ENCODE measurements at places on chromosomes 11 and 22.

GRCh38 chr11:85809191-85809590 is 1.8 kb downstream of the SYTL2 start:
- DNase-seq, result no peak

- DNase-seq, result no peak
Measured at GRCh38 chr11:6061475-6061874, 30.9 kb upstream of the OR56A1 start.

DNA sequence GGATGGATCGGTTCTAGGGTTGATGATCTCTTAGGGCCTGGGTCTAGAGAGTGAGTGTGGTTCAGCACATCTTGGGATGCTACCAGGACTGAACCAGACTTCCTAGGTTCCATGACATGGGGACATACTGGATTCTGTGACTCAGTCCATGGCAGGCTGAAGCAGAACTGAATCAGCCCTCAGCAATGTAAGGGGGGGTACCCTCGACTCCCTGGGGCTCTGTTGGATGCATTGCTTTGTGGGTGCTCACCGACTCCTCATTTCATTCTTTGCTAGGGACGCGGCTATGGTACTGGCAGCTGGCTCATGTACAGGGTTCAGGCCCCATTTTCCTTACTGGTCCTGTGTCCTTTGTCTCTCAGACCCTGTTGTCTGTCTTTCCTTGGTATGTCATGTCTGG is 733 bp upstream of the GRAMD1B start:
- no peak for DNase-seq

DNA sequence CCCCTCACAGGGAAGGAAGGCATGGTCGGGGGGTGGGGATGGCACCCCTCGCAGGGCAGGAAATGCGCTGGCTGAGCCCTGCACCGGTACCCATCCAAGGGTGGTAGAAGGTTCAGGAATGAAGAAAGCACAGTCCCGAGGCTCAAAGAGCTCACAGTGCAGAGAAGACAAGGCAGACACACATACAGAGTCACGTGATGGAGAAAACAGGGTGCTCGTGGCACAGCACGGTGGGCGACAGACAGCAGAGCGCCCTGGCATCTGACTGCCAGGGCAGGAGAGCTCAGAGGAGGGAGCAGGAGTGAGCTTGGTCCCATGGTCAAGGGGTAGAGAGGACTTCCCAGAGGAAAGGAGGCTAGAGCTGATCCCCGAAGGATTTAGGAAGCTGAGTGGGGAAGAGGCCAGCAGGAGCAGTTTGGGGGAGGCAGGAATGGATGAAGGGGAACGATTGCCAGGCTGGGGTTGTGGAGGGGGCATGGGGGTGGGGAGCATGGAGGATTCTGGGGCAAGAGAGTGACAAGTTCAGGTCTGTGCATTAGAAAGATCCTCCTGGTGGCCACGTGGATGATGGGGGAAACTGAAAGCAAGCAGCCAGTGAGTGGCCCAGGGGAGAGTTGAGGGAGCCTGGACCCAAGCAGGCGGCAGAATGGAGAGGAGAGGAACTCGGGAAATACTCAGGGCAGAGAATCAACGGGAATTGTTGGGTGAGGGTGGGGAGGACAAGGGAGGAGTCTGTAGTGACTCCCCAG is 43.9 kb downstream of the PDE2A start:
- DNase-seq, result no peak

DNA sequence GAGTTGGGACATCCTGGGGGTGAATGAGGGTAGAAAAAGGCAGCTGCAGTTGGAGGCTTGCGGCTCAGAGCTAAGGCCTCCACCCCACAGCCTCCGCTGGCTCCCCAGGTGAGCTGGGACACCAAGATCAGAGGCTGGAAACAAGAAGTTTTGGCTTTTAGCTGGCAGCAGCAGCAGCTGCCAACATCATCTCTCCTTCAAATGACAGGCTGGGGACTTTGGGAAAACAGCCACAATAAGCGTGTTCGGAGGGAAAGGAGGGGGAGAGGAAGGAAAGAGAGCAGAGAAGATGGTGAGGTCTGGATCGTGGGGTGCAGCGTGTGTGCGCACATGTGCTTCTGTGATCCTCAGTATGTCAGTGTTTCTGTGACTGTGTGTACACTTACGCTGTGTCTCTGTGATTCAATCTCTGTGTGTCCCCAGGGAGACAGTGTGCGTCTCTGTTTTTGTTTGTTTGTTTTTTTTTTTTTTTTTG is 62.0 kb upstream of the RASD2 start:
- DNase-seq, result no peak

- no peak for DNase-seq
Measured at GRCh38 chr11:9625162-9625561, 38.7 kb upstream of the SWAP70 start.

DNA sequence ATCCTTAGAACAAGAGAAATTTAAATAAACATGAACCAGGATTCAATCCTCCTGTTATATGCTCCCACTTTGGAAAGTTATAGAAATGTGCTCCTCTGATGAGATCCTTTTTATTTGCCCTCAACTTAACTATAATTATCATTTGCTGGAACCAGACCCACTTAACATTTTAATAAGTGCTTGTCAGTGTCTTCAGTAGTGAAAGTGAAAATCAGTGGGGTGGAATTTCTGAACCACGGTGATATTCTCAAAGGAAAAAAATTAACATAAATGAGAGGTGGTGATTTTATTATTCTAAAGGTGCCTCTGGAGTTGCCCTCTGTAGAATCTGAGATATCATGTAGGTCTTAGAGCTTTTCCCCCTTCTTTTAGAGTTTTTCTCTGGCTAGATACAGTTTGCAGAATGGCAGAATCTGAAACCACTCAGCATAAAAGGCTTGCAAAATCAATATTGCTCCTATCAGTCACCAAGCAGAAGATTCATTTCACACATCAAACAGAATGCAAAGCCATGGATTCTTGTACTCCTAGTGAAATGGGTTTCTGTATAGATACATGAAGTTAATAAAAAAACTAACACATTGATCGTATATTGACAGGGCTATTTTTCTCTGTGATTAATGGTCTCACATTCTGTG is 213.2 kb downstream of the LUZP2 start:
- no peak for DNase-seq

GRCh38 chr11:61587951-61588727 is 7.3 kb upstream of the SYT7 start:
- DNase-seq, result peak; percentile 24

DNA sequence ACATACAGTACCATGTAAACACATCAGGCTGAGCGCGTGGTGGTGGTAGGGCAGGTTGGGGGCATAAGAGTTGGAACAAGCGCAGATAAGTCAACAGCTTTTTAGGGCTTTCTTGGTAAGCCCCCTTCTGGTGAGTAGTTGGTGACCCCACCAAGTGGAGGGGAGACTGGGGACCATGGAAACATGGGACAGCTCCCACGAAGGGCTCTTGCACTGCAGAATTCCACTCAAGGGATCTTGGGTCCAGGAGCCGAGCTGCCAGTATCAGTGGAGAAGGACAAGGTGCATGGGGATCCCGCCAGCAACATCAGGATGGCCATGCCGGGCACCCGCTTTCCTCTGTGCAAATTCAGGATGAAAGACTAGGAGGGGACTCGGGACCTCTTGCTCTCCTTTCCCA is 6.2 kb upstream of the APOA1 start:
- no peak for DNase-seq

GRCh38 chr11:126430581-126431335 is 75.3 kb downstream of the ST3GAL4 start:
- DNase-seq, result no peak

- no peak for DNase-seq
Measured at GRCh38 chr22:44025171-44026065, 1.3 kb downstream of the PARVB start.

GRCh38 chr11:120112174-120112796 is 25.6 kb downstream of the TRIM29 start:
- DNase-seq, result no peak

DNA sequence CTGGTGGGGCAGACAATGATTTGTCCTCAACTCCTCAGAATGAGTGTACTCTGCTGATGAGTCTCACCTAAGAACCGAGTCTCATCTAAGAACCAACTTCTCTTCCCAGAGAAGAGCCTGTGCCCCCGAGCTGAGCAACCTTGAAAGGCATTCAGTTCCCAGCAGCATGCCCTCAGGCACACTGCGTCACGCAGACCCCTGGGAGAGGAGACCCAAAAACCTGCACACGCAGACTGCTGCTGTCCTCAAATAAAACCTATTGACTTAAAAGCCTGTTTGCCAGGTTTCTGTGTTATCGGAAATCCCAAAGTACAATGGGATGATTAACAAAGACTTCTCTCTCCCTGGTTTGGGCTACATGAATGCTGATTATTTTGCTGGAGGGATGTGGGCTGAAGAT is 121.2 kb downstream of the C11orf58 start:
- no peak for DNase-seq

GRCh38 chr22:37343348-37343747 is 61.0 kb downstream of the CYTH4 start:
- DNase-seq, result no peak

GRCh38 chr11:115699326-115699725 is 195.1 kb upstream of the CADM1 start:
- DNase-seq, result no peak

DNA sequence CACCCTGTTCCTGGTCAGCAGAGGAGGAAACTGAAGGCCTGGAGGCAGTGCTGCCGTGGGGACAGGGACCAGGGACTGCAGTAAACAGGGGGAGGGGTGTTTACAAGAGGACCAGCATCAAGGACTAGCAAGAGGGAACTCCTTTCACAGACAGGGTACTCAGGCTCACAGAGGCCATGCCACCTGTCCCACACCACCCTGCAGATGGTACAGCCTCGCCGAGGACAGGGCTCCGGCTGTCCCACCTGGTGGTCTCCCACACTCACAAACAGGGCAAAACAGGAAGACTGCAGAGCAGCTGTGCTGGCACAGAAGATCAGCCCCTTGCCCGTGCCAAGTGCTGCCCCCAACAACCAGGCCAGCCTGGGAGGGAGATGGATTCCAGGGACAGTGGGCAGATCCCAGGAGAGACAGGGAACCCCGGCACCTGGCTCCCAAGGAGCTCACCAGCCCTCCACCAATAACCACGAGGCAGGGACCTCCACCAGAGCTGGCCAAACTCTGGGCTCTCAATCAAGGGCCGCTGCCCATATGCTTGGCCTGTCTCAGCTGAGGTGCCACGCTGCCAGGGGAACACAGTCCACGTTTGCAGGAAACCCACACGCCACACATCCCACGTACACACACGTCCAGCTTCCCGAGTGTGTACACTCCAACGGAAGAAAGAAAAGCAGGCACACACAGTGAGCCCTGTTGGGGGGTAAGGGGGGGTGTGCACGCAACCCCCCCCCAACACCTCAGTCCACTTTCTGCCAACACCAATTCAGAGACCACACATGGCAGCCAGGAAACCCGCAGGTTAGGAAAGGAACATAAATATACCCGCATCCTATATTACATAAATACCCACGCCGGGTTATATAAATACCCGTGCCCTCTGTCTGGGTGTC is 2.1 kb downstream of the CSNK1E start:
- no peak for DNase-seq

DNA sequence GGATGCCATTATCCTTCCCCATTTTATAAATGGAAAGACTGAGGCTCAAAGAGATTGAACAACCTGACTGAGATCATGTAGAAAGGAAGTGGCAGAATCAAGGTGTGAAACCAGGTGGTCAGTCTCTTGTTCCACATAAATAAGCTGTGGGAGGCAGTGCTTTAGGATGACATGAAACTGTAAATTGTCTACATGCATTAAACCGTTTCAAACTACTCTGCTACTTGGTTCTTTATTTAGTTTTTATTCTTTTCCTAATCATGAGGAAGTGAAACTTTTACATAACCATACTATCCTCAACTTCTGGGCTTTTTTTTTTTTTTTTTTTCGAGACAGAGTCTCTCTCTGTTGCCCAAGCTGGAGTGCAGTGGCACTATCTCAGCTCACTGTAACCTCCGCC is 34.9 kb downstream of the CADM1 start:
- no peak for DNase-seq

DNA sequence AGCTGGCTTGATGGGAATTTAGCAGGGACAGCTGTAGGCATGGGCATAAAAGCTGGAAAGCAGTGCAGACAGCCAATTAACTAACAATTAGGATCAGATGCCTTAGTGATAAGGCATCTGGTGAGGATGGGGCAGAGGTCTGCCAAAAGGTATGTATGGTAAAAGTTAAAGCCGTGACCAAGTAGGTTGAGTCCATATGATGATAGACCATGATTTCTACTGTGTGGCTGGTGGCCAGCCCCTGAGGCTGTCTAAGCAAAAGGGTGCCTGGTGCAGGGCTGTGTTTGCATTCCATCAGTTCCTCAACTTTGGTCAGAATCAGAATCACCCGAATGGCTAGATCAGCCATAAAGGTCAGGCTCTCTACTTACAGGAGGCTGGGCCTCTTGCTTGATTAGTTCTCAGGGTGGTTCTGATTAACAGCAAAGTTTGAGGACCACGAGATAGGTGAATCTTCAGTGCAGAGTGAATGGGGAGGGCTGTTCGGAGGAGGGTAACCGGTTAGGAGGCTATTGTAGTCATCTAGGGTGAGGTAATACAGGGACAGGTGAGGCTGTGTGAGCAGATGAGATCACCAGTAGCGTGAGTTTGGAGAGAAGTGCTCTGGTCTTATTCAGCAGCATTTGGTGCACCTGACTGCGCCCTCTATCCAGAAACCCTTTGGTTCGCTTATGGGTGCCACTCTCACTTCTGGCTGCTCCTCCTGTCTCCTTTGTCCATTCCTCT is 27.2 kb downstream of the PPFIBP2 start:
- DNase-seq, result no peak

DNA sequence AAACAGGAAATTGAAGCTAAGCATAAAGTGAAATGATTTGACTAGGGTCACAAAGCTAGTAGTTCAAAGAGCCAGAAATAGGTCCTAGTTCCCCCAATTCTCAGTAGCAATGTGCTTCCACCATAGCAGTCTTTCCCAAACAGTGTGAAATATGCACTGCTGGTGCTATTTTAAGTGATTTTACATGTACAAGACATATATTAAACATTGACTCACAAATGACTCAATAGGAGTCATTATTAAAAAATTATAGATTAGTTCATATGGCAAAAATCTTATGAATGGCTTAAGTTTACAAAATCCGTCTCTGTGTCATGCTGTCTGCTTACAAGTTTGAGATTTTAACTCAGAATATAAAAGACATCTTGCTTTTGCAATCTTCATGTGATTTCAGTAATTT is 21.4 kb downstream of the KIF18A start:
- no peak for DNase-seq

GRCh38 chr11:17293311-17293710 is 16.8 kb downstream of the NUCB2 start:
- DNase-seq, result no peak

- DNase-seq, result no peak
Measured at GRCh38 chr22:46192210-46192993, 42.1 kb downstream of the PPARA start.

GRCh38 chr11:73387594-73388264 is 11.5 kb downstream of the RELT start:
- DNase-seq, result no peak

DNA sequence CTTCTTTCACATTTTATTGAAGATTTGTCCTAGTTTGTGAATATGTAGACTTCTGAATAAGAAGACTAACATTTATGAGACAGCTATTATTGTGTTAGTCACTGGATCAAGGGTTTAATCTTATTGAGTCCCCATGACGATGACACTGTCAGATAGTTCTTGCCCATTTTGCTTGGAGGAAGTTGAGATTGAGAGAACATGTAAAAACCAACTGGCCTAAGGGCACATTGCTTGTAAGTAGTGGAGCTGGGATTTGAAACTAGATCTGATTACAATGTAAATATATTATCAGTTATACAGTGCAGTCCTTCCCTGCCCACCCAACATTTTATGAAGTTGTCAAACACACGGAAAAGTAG is 134.7 kb downstream of the HIPK3 start:
- no peak for DNase-seq

GRCh38 chr11:130389335-130389935 is 39.0 kb downstream of the ADAMTS8 start:
- no peak for DNase-seq

Data from stimulated activated CD4-positive, alpha-beta T cell treated with anti-CD3 and anti-CD28 coated beads, Interleukin-12 subunit alpha, Interleukin-12 subunit beta, amount 100 ng/mL, for 24 hours (primary cell).